ENCODE measurements at places on chromosomes 2 and 18. TPM values are rescaled to one million over a fixed set of nuclear protein-coding genes. Genes with fewer than 3 reads are reported as not detected.

The ALPI gene
- 0.03 TPM for polyA plus RNA-seq

The SLC5A7 gene
- polyA plus RNA-seq, result 0.11 TPM

The TAF4B gene
- 2.0 TPM for polyA plus RNA-seq

The ASTL gene
- not detected for polyA plus RNA-seq

The VSNL1 gene
- polyA plus RNA-seq, result 0.20 TPM

The VAMP8 gene
- polyA plus RNA-seq, result 138 TPM

The ADAM23 gene
- 1.0 TPM for polyA plus RNA-seq

The GCKR gene
- polyA plus RNA-seq, result 3.0 TPM

The FAM110C gene
- 9.9 TPM for polyA plus RNA-seq

The GPBAR1 gene
- polyA plus RNA-seq, result 75.3 TPM

The CTAGE1 gene
- polyA plus RNA-seq, result not detected

The PCARE gene
- polyA plus RNA-seq, result 0.07 TPM

The UCN gene
- polyA plus RNA-seq, result 0.83 TPM

The CLASP1 gene
- polyA plus RNA-seq, result 7.9 TPM

Data from adipose tissue (tissue), 3 donors.